Thymus (tissue), 14 donors: ENCODE measurements at places on chromosomes 7 and 10.

DNA sequence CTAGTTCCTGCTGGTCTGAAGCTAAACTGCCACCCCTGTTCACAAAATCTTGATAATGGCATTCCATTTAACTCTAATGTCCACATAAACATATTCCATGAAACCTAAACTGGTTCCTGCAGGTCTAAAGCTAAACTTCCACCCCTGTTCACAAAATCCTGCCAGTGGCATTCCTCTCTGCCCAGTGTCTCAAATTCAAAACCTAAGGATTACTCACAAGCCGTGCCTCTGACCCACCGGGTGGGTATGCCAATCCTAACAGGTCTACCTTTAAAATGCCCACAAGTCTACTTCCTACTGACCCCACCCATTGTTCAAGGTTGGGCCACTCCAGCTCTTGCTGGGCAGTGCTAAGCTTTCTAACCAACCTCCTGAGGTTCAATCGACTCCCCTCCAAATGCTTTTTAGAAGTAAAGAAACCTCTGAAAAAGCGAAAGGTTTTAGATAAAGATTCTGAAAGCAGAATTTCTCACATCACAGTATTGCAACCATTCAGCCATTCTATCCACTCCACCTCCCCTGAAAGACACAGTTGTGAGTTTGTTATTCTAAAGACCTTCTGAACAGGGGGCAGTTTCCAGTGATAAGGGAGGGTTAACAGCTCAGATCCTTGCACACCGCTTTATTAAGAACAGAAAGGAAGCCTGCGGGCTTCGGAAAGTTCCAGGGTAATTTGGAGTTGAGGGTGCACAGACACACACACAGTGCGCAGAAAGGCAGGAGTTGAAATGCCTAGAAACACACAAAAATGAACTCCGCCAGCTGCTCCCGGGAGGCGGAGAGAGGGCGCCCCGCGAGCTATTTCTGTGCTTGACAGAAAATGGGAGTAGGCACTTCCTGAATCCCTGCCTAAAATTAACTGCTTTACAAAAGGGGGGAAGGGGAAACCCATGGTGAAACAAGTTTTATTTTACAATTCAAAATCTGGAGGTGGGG lies 87.7 kb downstream of the TNS3 start:
- DNase-seq, result no peak

DNA sequence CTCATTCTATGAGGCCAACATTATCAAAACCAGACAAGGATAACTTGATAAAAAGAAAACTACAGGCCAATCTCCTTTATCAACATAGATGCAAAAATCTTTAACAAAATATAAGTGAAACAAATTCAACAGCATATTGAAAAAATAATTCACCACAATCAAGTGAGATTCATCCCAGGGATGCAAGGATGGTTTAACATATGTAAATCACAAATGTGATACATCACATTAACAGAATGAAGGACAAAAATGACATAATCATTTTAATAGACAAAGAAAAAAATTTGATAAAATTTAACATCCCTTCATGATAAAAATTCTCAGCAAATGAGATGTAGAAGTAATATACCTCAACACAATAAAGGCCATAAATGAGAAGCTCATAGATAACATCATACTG lies 53.8 kb downstream of the TCAF1 start:
- no peak for DNase-seq

- no peak for DNase-seq
These were observed 42.8 kb downstream of the ADRA2A start for GRCh38 chr10:111119637-111120036.

DNA sequence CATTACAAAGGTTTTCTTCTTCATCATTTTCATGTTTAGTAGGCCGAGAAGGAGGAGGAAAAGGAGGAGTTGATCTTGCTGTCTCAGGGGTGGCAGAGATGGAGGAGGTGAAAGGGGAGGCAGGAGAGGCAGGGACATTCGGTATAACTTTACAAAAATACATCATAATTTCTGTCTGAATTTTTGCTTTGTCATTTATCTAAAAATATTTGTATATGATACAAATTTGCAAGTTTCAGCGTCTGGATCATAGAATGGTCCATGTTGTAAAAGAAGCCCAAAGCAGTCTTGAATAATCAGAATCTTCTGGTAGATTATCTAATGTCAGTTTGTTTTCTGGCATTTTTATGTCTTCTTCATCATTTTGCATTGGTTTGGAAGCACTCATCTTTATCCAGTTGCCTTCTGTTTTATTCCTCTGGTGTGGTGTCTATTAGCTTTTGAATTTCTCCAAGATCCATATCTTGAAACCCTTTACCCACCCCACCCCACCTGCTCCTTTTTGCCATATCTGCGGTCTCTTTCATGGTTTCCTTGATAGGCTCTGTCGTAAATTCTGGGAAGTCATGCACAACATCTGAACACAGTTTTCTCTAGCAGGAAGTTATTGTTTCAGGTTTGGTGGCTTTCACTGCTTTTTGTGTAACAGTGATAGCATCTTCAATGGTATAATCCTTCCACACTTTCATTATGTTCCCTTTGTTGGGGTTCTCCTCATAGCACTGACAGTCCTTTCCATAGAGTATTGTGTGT lies 95.0 kb downstream of the ST7 start:
- no peak for DNase-seq

DNA sequence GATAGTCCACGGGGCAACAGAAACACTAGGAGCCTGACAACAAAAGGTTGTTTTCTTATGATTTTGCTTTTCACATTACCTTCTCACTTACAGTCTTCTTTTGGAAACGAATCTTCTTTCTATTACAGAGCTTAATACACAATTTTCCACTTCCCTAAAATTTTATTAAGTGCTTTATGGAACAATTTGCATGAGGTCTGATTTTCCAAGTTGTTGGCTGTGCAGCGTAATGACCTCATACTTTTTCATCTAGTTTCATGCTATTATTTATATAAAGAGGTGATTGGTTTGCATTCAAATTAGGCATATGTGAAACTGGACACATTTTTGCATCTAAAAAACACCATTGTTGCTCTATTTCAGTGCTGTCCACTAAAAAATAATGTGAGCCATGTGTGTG lies 76.7 kb downstream of the CFAP58 start:
- no peak for DNase-seq

DNA sequence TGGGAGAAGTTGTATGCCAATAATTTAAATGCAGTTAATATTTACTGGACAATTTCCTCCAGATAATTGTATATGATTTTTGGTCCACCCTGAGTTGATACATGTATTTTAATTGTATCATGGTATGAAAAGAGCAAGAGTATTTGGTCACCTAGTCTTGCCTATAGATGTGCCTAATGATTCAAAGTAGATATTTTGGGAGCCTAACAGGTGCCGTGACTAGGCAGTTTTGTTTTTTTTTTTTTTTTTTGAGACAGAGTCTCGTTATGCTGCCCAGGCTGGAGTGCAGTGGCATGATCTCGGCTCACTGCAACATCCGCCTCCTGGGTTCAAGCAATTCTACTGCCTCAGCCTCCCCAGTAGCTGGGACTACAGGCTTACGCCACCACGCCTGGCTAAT lies 59.3 kb upstream of the ATRNL1 start:
- no peak for DNase-seq

- DNase-seq, result peak; percentile 58
These were observed 176.1 kb upstream of the KLF6 start for GRCh38 chr10:3961082-3961481.

DNA sequence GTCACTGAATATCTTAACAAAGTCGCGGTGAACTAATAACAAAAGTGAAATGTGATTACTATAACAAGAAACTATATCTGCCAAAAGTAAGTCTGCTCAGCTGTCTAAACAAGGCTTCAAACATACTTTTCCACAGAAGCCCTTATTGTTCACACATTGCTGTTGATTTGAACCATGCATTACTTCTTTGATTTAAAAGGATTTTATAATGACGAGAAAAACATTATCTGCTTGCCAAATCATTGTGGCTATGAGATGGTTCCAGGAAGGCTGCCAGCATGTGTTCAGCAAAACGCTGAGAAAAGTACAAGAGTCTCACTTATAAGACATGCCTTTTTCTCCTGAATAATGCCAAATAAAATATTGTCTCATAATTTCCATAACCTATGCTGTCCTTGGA lies 24.4 kb downstream of the RNF133 start:
- no peak for DNase-seq

- peak; percentile 20 for DNase-seq
These were observed 9.6 kb downstream of the GDF10 start for GRCh38 chr10:47309408-47310089.
